GM23338 (cell line): ENCODE measurements at places on chromosomes 2 and 18.
A peak's percentile ranks its signal among the peaks of the same experiment; 100 is the strongest.

GRCh38 chr2:47274054-47274782, 119.1 kb upstream of the STPG4 start:
- no peak for DNase-seq

DNA sequence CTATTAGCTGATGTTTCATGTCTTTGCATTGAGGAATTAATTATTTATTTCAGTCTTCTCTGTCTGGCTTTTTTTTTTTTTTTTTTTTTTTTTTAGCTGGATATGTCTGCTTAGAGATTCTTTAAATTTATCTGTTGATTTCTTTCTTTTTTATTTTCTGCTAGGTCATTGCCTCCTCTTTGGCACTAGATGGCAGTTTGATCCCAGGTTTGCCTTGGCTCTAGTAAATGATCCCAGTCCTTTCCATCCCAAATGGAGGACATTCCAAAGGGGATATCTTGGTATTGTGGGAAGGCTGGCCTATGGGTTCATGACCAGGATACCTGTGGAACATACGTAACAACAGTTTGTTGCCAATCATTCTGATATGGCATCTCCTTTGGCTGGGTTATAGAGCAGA, 339.5 kb upstream of the GCFC2 start:
- peak; percentile 41 for DNase-seq

DNA sequence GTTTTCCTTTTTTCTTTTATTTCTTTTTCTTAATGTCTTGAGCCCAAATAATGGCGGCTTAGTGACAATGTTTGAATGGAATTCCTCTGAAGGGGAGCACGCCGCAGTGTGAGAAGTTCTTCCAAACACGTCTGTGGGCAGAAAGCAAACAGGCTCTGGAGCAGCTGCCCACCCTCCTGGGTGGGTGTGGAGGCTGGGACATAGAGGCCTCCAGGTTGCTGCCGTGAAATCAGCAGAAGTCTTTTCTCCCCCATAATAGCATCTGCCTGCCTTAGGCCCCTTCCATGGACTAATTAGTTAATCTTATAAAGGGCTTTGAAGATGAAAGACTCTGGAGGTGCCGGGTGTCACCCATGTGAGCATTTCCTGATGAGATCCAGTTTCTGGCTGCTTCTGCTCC, 213.9 kb downstream of the SH3RF3 start:
- no peak for DNase-seq

GRCh38 chr2:222851956-222852617, 8.7 kb upstream of the ACSL3 start:
- no peak for DNase-seq

DNA sequence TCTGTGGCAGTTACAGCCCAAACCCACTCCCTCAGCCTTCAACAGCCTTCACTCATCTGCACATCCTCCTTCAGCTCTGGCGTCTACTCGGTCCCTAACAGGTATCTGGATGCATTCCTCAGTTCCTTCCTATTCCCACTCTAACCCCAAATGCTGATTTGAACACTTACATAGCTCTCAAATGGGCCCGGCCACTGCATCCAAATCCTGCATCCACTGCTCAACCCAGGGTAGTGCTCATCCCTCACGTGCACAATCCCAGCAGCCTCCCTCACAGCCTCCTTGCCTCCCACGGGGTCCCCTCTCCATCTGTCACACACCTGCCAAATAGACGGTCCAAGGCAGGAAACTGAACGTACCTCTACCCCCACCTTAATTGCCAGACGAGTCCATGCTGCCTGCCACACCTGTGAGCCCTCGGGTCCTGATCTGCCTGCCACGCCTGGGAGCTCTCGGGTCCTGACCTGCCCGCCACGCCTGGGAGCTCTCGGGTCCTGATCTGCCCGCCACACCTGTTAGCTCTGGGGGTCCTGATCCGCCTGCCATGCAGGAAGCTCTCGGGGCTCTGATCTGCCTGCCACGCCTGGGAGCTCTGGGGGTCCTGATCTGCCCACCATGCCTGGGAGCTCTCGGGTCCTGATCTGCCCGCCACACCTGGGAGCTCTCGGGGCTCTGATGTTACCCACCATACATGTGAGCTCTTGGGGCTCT, 9.9 kb downstream of the OR6B3 start:
- no peak for DNase-seq

GRCh38 chr2:132656266-132656975, 13.6 kb downstream of the LYPD1 start:
- peak; percentile 40 for DNase-seq
